Activated T-helper 9 cell treated with anti-CD3 and anti-CD28 coated beads, Interleukin-2, amount 50 U/mL, for 16 hours (primary cell): ENCODE measurements at places on chromosomes 6 and 20.

DNA sequence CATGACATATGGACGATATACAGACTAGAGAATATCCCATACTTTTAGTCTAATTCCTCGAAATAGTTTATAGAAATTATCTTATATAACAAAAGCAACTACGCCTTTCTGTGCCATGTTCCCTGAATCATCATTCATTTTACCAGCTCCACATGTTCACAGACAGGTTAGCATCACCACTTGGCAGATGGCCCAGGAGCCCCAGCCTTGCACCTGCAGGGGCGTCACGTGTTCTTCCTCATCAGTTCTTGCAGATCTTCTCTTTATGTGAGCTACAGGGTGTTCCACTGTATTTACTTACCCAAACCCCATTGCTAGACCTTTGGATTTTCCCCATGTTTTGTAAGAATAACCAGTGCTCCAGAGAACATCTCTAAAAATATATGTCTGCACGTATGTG, 12.6 kb upstream of the BNIP5 start:
- no peak for DNase-seq

DNA sequence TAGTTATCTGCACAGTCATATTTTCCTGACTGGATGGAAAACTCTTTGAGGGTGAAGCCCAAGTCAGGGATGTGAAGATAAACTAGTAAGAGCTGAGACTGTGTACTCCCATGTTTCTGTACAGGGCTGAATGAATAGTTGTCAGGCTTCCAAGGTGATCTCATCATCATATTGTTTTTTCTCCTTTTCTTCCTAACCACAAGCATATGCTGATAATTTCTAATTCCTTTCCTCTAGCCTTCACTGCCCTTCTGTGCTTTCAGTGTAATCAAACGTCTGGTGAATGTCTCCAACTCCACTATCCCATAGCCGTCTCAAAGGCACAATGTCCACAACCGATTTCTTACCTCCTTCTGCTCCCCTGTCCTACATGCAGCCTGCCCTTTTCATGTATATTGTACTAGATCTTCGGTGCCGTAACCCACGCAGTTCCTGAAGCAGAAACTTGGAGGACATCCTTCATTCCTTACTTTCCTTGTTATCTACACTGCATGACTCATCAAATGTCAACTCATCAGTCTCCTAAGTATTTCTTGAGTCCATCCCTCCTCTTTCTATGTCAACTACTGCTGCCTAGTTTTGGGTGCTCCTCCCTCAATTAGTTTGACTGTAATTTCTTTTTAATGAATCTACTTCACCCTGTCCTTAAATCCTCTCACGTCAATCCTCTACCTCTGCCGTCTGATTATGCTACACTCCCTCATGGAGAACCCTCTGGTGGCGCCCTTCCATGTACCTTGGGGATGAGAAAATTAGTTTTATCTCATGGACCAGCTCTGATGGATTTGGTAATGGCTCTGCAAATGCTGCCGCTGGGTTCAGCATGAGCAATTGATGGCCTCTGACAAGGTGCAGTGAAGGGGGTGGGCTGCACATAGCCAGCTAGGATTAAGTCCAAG, 21.9 kb downstream of the NCOA7 start:
- no peak for DNase-seq

- DNase-seq, result peak; percentile 57
Observed at GRCh38 chr6:106510090-106510970, 119.0 kb downstream of the RTN4IP1 start.

GRCh38 chr6:139291813-139292619, at the start of gene TXLNB:
Gene TXLNB, minus strand, starts transcription at chr6:139291998. Its CDS starts 3,099 bp downstream, at chr6:139288899.
- peak; percentile 69 for DNase-seq

GRCh38 chr6:135537741-135538301, 40.3 kb upstream of the AHI1 start:
- no peak for DNase-seq

DNA sequence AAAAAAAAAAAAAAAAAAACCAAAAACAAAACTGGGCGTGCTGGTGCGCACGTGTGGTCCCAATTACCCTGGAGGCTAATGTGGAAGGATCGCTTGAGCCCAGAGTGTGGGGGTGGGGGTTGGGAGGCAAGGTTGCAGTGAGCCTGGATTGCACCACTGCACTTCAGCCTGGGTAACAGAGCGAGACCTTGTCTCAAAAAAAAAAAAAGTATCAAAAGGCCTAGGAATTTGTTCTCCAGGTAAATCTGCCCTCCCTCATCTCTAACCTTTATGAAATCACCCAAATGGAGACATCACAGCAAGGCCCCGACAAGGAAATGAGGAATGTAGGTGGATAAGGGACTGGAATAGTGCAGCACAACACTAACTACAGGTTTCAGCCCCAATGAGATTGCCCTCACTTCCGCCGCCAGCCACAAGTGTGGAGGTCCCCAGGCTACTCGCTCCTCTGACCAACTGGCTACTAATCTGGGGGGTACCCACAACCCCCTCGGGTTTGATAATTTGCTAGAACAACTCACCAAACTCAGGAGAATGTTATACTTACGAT, 36.8 kb upstream of the DDR1 start:
- DNase-seq, result no peak

GRCh38 chr6:26205161-26205624, 118.0 kb downstream of the HFE start:
- peak; percentile 54 for DNase-seq

- DNase-seq, result no peak
Observed at GRCh38 chr6:107936162-107936909, 21.7 kb downstream of the SEC63 start.

DNA sequence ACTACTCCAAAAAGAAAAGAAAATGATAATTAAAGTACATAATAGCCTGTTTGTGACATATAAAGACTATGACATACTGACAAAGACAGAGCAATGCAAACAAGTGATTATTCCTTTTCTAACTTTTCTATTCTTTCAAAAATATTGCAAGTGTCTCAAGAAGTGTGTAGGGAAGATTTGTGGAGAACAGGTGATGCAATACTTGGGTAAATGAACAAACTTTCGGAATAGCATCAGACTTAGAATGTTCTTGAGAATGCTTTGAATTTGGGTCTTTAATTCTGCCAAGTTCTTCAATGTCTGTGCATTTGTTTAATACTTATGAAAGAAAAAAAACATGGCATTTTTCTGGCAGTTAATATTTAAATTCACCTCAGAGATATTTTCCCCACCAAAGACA, 40.0 kb upstream of the TRDN start:
- no peak for DNase-seq

GRCh38 chr20:20259533-20259932, 108.4 kb upstream of the INSM1 start:
- DNase-seq, result no peak

- no peak for DNase-seq
Observed at GRCh38 chr20:57788936-57789613, 79.3 kb upstream of the PMEPA1 start.

GRCh38 chr20:24892522-24892921, 56.5 kb upstream of the CST7 start:
- no peak for DNase-seq

DNA sequence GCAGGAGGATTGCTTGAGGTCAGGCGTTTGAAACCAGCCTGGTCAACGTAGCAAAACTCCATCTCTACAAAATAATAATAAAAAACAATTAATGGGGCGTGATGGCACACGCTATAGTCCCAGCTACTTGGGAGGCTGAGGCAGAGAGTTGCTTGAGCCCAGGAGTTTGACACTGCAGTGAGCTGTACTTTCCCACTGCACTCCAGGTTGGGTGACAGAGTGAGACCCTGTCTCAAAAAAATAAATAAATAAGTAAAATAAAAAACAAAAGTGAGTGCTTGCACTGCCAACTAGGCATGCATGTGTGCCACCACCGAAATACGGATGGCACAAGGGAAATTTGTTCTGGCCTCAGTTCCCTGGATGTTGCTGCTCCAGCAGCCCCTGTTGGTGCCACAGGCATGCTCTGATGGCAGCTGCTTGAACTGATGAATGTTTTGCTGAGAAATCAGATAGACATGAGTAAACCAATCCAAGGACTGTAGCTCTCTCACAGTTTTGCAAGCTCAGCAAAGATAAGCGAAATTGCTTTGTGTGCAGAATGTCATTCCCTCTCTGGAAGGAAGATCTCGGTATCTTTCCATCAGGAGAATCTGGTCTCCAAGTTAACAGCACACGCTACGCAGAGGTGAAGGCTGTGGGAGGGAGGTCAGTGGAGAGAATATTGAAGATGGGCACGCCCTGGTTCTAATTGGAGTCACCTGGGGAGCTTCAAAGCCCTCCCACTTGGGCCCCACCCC, 188.0 kb upstream of the SLC24A3 start:
- no peak for DNase-seq

- DNase-seq, result no peak
Observed at GRCh38 chr6:1126036-1126435, 185.9 kb upstream of the FOXQ1 start.

GRCh38 chr20:59273739-59274357, 26.6 kb upstream of the EDN3 start:
- no peak for DNase-seq

DNA sequence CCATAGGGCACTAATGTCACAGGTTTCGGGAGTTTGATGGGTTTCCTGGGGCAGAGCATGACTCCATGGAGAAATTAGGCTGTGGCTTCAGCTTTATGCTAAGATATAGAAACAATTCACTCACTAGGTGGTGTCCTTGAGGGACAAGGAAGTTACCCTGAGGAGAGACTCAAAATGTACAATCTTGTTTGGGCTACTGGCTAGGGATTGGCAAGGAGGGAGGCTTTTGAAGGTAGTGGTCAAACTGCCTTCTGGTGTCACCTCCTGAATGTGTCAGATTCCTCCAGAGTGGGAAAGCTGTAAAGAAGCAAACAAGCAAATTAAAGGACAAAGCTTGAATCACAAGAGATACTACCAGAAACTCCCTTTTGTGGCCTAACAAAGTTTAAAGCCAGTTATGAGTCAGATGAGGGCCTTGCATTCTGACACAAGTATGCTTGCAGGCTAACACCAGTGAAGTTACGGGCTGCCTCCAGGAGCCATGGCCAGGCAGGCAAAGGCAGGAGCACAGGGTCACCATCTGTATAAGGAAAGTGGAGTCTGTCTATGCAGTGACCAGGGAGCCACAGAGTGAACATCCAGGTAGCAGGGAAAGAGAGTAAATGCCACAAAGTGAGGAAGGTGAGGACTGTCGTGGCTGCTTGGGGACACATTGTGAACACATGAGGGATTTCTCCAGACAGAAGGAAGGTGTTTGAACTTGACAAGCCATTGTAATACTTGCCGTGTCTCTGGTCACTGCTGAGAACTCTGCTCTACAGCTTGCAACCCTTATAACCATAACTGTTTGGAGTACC, 107.7 kb upstream of the DTNBP1 start:
- no peak for DNase-seq

GRCh38 chr6:129382916-129383315, 327.1 kb downstream of the ARHGAP18 start:
- DNase-seq, result no peak

GRCh38 chr6:84777888-84778287, 13.5 kb upstream of the TBX18 start:
- DNase-seq, result no peak

GRCh38 chr20:63502671-63503172, 3.8 kb upstream of the EEF1A2 start:
- DNase-seq, result no peak

GRCh38 chr20:52213995-52214394, 22.4 kb upstream of the ZFP64 start:
- DNase-seq, result no peak

DNA sequence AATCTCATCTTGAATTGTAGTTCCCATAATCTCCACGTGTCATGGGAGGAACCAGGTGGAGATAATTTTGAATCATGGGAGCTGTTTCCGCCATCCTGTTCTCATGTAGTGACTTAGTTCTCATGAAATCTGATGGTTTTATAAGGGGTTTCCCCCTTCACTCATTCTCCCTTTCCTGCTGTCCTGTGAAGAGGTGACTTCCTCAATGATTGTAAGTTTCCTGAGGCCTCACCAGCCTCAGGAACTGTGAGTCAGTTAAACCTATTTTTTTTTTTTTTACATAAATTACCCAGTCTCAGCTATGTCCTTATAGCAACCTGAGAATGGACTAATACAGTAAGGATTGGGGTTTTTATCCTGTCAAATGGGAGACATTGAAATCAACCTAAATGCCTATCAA, 328.3 kb downstream of the TBC1D32 start:
- DNase-seq, result no peak

DNA sequence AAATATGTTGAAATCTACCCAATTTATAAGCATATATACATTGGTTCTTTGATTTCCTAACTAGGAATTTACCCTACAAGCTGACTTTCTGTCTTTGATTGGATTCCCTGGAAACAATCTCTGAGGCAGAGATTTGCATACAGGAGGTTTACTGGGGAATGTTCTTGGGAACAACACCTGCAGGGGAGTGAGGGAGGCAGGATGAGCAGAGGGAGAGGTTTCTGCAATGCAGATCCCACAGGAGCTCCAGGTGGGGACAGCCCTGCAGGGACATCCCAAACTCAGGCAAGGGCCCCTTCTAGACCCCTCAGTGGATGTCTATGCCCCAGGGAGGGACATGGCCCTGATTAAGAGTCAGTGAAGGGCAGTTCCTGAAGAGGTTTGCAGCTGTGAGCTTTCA, 95.2 kb upstream of the CCDC167 start:
- DNase-seq, result no peak

- DNase-seq, result no peak
Observed at GRCh38 chr6:139686308-139686707, 311.9 kb upstream of the CITED2 start.

DNA sequence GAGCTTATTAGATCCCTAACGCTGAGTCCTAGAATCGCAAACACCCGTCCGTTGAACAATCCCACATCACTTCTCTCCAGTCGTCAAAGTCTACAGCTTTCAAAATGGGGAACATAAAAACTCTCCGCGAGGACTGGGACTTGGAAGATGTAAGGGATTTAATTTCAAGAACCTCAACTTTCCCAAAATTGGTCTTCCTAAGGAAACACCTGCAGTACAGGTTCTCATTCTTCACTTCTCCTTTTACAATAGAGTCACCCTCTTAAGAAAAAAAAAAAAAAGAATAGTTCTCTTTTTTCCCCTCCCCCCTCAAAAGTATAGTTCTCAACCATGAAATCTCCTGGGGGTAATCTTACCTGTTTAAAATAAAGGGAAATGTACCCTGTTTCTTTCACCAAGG, 6.6 kb upstream of the ZBTB22 start:
- DNase-seq, result no peak

- DNase-seq, result no peak
Observed at GRCh38 chr6:169778646-169779045, 27.2 kb downstream of the ERMARD start.

GRCh38 chr6:85068221-85068620, 303.8 kb upstream of the TBX18 start:
- DNase-seq, result no peak
